ENCODE measurements at places on chromosomes 2 and 18.

- no peaks in the 10 kb centered on the region for H3K27me3 ChIP-seq
- H3K4me1 ChIP-seq, result no peaks in the 10 kb centered on the region
- DNase-seq, result no peak
- H3K36me3 ChIP-seq, result no peaks in the 10 kb centered on the region
- H3K27ac ChIP-seq, result no peak overlapping the region
These were observed 153.0 kb downstream of the KLHL29 start for GRCh38 chr2:23537991-23538390.

GRCh38 chr2:47194410-47194809 is 39.3 kb upstream of the STPG4 start:
- H3K4me3 ChIP-seq, result no peak overlapping the region
- no peak overlapping the region for H3K27ac ChIP-seq
- no peak for DNase-seq
- H3K36me3 ChIP-seq, result no peaks in the 10 kb centered on the region
- peaks cover 27% of the 10 kb centered on the region for H3K4me1 ChIP-seq

- no peak overlapping the region for H3K27ac ChIP-seq
- no peaks in the 10 kb centered on the region for H3K27me3 ChIP-seq
- DNase-seq, result peak; percentile 10
- no peaks in the 10 kb centered on the region for H3K36me3 ChIP-seq
- H3K4me1 ChIP-seq, result no peaks in the 10 kb centered on the region
These were observed 123.0 kb downstream of the ACAA2 start for GRCh38 chr18:49690312-49690711.

DNA sequence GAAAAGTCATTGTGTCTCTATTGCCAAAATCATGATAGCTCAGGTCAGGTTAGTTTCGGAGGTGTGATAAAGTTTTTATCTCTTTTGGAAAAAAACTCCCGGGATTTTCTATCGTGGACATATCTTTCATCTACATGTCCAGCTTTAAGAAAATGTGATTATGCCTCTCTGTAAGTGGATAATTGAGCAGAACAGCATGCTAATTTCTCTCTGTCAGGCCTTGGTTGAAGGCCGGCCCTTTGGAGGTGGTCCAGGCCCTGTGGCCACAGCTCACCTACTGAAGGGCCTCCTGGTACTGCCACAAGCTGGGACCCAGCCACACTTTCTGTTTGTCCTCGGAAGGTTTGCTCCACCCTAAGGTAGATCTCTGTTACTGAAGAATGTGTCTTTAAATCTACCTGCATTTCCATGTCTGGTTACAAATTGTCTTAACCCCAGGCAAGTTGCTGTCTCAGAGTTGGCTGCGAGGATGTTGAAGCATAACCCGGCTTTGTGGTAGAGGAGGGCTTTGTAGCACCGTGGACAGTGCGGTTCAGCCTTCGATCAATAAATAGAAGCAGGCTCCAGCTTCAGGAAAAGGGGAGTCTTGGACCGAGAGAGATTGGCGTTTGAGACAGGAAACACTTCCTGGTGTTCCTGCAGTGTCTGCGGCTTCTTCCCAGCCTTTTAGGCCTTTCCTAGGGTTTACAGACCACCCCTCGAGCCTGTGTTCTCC is 25.5 kb downstream of the TCF7L1 start:
- no peak overlapping the region for H3K4me3 ChIP-seq
- no peak for DNase-seq
- H3K27me3 ChIP-seq, result no peaks in the 10 kb centered on the region
- no peaks in the 10 kb centered on the region for H3K4me1 ChIP-seq
- H3K27ac ChIP-seq, result no peak overlapping the region

DNA sequence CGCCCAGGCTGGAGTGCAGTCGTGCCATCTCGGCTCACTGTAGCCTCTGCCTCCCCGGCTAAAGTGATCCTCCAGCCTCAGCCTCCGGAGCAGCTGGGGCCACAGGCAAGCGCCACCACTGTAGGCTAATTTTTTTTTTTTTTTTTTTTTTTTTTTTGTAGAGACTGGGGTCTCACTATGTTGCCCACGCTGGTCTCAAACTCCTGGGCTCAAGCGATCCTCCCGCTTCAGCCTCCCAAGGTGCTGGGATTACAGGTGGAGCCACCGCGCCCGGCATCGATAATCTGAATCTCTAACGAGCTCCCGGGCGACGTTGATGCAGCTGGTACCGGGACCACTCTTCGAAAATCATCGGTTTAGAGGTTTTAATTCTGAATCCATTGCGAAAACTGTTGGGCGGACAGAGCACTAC is 520 bp upstream of the CYP20A1 start:
- H3K36me3 ChIP-seq, result no peaks in the 10 kb centered on the region
- peak overlapping the region; percentile 93 for H3K4me3 ChIP-seq
- DNase-seq, result no peak
- no peaks in the 10 kb centered on the region for H3K27me3 ChIP-seq
